ENCODE measurements at places on chromosomes 16 and 17.

DNA sequence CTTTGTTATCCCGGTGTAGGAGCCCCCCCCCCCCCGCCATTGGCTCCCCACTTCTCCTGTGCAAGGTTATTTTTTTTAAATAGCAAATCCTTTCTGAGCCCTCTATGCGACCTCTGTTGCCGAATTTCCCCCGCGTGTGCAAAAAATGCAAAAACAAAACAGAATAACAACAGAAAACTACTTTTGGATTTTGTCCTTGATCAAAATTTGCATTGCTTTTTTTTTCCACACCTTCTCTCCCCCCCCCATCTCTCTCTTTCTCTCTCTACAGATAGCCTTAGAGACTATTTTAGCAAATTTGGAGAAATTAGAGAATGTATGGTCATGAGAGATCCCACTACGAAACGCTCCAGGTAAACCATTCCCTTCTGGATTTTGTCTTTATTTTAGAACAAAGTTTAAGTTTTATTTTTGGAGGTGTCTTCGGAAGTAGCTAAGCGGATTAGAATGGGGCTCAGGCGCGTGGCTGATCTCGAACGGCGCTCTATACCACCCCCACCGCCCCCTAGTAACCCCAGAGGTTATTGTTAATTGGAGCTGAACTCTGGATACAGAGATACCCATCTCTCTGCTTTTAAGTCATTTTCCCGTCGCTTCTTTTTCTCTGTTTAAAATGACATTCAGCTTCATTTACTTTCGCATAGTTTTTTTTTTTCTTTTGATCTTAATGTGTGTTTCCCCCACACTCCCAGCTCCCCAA lies 1.0 kb downstream of the MSI2 start:
- no peak for DNase-seq

DNA sequence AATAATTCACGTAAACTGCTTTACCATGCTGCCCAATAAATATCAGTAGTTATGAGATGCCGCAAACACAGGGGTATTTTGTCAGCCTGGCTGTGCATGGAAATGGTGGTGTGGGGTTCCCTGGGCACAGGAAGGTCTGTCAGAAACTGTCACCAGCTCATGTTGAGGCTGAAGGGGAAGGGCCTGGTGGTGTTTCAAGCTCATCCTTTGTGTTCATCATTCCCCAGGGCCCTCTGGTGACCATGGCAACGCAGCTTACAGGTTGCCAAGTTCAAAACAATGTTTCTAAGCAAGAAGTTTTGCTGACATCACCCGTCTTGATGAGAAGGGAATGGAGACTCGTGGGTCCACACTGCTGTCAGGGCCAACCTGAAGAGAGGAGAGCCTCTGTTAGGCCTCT lies 348.9 kb upstream of the C16orf82 start:
- DNase-seq = no peak

DNA sequence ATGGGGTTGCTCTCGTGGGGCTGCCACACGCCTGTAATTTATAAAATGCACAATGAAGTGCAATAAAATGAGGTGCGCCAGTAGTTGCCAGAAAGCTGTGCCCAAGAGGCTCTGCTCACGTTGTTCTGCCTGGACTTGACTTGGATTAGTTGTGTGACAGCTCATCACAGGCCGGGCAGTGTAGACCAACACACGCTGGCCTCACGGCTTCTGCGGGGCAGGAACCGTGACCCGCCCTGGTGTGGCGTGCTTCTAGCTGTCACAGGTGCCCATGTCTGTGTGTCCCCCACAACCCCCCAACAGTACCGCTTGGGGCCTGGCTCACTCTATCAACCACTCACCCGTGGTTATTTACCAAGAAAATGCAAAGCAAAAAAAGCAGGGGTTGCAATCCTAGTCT lies 112.2 kb upstream of the ZNF750 start:
- DNase-seq = no peak

- DNase-seq = no peak
These were observed 12.2 kb downstream of the DEXI start for GRCh38 chr16:10929853-10930754.

DNA sequence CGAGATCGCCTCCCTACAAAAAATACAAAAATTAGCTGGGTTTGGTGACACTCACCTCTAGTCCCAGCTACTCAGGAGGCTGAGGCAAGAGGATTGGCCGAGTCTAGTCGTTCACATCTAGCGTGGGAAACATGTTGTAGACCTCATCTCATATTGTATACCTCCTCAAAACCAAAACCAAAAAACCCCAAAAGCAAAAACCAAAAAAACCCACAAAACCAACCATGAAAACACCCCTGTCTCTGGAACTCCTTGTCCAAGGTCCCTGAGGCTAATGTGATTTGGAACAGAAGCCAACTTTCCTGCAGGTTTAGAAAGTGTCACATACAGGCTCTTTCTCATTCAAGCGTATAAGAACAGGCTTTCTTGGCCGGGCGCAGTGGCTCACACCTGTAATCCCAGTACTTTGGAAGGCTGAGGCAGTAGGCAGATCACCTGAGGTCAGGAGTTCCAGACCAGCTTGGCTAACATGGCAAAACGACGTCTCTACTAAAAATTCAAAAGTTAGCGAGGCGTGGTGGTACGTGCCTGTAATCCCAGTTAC lies 29.0 kb downstream of the RAB11FIP3 start:
- DNase-seq = no peak

DNA sequence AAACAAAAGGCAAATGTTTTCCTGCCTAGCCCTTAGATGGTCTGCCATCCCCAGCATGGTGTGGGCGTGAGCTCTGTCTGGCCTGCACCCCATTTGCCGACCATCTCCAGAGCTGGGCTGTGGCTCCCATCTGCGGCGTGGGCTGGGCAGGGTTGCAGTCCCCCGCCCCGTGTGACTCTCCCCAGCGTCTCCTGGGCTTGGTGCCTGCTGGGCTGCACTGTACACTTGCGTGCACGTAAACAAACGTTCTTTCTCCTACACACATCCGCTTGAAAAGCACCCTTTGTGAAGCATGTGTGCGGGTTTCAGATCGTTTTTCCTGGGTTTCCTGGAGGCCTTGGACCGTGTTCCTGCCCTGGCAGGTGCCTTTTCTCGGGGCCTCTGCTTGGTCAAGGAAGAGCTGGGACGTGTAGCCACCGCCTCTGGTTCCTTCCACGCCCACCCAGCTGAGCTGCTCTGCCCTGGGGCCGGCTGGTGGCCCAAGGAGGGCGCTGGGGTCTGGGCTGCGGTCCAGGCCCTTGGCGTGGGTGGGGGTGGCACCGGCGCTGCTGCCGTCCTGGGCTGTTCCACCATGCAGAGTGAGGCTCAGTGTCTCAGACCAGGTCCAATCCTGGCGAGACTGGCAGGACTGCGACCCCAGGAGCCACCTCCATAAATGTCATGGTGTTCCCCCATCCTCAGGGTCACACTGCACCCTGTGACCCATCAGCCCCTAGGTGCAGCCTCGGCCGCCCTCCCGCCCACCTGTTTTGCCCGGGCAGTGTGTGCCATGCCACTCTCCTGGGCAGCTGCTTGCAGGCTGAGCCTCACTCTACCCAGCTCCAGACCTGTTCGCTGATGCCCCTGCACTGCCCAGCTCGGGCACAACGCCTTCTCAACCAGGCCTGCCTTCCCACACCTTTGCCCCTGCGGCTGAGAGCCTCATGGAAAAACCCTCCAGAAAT lies 9.9 kb upstream of the BAIAP3 start:
- DNase-seq = no peak

- peak; percentile 29 for DNase-seq
These were observed 109.2 kb upstream of the NUDT7 start for GRCh38 chr16:77613095-77613494.

DNA sequence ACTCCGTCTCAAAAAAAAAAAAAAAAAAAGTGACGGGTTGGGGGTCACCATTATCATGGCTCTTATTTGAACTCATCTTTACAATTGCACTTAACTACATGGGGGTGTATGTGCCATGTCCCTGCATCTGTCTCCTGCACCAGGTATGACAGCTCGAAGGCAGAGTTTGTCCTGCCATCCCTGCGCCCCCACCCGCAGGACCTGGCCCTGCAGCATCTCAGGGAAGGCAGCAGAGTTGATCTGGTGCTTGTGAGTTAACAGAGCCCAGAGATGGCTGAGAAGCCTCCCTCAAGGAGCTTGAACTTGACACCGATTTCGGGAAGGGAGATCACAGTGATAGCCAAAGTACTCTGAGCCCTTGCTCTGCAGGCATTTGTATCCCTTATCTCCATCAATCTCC lies 44.8 kb downstream of the C16orf82 start:
- DNase-seq = no peak

DNA sequence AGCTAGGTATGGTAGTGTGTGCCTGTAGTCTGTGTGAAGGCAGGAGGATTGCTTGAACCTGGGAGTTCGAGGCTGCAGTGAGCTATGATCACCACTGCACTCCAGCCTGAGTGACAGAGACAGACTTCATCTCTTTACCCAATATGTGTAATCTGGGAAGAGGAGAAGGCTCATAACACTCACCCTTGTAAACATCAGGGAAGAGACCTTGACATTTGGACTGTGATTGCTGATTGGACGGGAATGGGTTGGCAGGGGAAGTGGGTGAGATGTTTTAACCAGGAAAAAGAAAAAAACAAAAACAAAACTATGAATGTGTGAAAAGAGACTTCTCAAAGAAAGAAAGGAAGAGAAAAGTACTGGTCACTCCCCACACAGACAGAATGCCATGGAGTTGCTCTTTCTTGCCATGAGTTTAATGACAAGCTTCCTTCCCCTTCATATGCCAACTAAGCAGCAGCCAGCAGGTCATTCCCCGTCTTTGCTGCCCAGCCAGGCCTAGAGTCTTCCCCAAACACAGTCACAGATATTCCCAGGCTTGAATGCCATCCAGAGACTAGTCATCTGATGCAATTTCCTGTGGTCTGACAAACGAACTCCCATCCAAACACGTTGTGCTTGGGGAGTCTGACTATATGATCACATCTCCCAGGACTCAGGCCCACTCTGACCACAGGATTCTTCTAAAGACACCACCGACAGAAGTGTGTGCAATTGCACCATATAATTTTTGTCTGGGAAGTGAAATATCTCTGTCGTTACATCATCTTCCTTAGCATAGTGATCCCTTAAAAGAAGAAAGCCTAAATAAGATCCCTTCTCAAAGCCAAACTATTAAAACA lies 3.6 kb upstream of the XAF1 start:
- peak; percentile 100 for DNase-seq

GRCh38 chr17:43661699-43662412 lies at the start of gene MEOX1:
Gene MEOX1, minus strand, starts transcription at chr17:43661922. Its CDS starts 388 bp downstream, at chr17:43661534.
- peak; percentile 75 for DNase-seq

DNA sequence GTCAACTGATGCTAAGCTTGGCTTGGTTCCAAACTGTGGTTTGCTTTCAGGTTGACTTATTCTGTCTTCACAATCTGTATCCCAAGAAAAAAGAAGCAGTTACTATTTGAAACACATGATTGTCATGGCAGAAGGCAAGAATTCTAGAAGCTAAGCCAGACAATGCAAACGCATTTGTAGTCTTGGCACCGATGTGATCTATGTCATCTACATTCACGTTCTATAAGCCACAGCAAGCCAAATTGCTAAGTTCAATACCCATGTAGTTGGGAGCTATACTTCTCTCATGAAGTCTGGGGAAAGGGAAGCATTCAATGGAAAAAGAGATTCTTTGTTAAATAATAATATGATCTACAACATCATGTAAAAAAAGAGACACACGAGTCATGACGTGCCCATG lies 18.3 kb upstream of the KIF2B start:
- no peak for DNase-seq

- no peak for DNase-seq
These were observed 559.0 kb upstream of the PSMD7 start for GRCh38 chr16:73737637-73738036.

DNA sequence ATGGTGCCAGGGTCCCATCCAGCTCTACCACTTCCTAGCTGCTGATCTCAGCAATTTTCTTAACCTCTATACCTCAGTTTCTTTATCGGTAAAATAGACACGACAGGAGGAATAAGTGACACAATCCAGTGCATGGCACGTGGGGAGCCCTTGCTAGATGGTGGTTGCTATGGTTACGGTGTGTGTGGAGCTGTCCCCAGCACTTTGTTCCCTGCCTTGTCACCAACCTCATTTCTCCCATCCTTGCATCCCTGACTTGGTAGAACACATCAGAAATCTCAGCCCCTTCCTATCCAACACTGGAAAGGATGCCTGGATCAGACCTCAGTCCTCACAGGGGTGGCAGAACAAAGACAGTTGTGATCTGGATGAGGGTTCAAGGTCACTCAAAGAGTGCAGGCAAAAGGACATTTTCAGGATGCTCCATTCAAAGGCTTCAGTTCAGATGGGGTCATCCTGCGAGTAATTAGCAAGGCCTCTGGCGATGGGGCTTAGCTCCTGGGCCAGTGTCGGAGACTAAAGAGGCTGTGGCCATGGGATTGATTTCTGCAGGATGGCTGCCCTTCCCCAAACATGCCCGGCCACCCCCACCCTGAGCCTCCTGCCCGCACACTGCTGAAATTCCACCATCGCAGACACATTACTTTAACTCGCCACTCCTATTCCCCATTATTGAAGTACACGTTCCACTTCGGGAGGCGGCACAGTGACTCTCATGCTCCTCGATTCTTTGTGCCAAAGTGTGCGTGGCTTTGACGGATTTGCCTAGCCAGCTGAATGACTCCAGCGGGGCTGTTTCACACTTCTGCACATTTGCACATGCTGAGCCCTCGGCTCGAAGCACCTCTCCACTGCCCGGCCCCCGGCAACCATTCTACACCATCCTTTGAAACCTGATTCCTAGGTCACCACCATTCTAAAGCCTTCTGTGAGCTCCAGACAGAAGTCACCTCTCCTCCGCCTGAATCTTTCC lies 40.3 kb downstream of the WNT3 start:
- no peak for DNase-seq

GRCh38 chr17:70137451-70138230 lies 31.7 kb upstream of the KCNJ2 start:
- peak; percentile 96 for DNase-seq

- no peak for DNase-seq
These were observed 69.6 kb downstream of the RAI1 start for GRCh38 chr17:17750881-17751280.

DNA sequence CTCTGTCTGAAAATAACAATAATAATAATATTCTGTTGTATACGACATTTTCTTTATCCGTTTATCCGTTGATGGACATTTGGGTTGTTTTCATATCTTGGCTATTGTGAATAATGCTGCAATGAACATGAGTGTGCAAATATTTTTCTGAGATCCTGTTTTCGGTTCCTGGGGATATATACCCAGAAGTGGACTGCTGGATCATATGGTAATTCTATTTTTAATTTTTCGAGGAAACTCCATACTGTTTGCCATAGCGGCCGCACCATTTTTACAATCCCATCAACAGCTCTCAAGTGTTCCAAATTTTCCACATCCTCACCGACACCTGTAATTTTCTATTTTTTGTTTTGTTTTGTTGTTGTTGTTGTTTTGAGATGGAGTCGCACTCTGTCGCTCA lies 5.3 kb upstream of the PRSS41 start:
- DNase-seq = no peak

GRCh38 chr16:1918351-1919326 lies at the start of gene HS3ST6:
Gene HS3ST6, minus strand, starts transcription at chr16:1918415. Its CDS starts 92 bp downstream, at chr16:1918323.
- no peak for DNase-seq

All from iris pigment epithelial cell (primary cell).